ENCODE measurements at places on chromosomes 2 and 18. TPM values are rescaled to one million over a fixed set of nuclear protein-coding genes. Genes with fewer than 3 reads are reported as not detected.

- no peaks in the 10 kb centered on the region for H3K27me3 ChIP-seq
- H3K27ac ChIP-seq = no peak overlapping the region
- no peak overlapping the region for H3K4me3 ChIP-seq
- H3K4me1 ChIP-seq = peaks cover 4% of the 10 kb centered on the region
- peak; percentile 46 for DNase-seq
Measured at GRCh38 chr2:55014962-55015939, 35.0 kb downstream of the RTN4 start.

- no peak for DNase-seq
- peak overlapping the region; percentile 41 for H3K27ac ChIP-seq
- H3K36me3 ChIP-seq = no peaks in the 10 kb centered on the region
- H3K4me1 ChIP-seq = peaks cover 7% of the 10 kb centered on the region
Measured at GRCh38 chr2:65382323-65382722, 50.1 kb downstream of the SPRED2 start.

- DNase-seq = no peak
- H3K4me3 ChIP-seq = no peak overlapping the region
- no peaks in the 10 kb centered on the region for H3K4me1 ChIP-seq
- H3K27ac ChIP-seq = no peak overlapping the region
- no peaks in the 10 kb centered on the region for H3K27me3 ChIP-seq
Measured at GRCh38 chr2:82837588-82838304, 1621.3 kb downstream of the SUCLG1 start.

GRCh38 chr18:59357928-59358327, 1.1 kb downstream of the LMAN1 start:
- H3K27me3 ChIP-seq = no peaks in the 10 kb centered on the region
- peak overlapping the region; percentile 90 for H3K27ac ChIP-seq
- DNase-seq = no peak

- no peak for DNase-seq
- H3K27ac ChIP-seq = no peak within 1 kb of the TSS
- no peak within 1 kb of the TSS for H3K4me3 ChIP-seq
- H3K27me3 ChIP-seq = no peaks in the 10 kb centered on the region
Measured at GRCh38 chr2:113173542-113174375, at the start of gene PSD4. Gene PSD4 (plus strand): TSS chr2:113173971. CDS start chr2:113182457, 8,486 bp downstream.

DNA sequence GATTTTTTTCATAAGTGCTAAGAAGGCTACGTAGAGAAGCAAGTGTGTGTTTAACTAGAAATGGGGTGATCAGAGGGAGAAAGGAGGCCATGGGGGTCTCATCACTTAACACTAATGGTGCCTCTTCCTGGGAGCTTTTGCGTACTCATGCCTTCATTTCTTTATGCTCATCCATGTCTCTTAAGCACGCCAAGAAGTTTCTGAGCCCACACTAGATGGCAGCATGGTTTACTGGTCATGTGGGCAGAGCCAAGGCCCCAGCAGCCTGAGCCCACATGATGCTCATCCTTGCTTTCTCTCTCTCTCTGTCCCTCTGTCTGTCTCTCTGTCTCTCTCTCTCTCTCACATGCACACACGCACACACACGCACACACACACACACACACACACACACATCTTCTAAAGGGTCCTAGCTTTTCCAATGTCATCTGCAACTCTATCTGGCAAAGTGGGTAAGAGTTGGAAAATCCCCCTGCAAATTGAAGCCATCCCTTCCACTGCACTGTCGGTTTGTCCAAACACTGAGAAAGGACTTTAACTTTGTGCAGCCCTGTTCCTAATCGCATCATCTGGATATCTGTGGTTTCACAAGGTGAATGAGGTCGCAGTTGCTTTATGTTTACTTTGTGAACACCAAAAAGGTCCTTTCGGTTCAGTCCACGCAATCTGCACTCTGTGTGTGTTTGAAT, 137.1 kb upstream of the CCDC68 start:
- H3K27ac ChIP-seq = no peak overlapping the region
- no peaks in the 10 kb centered on the region for H3K4me1 ChIP-seq
- H3K4me3 ChIP-seq = no peak overlapping the region
- H3K36me3 ChIP-seq = no peaks in the 10 kb centered on the region
- no peaks in the 10 kb centered on the region for H3K27me3 ChIP-seq

- H3K4me1 ChIP-seq = no peaks in the 10 kb centered on the region
- H3K27me3 ChIP-seq = no peaks in the 10 kb centered on the region
- no peaks in the 10 kb centered on the region for H3K36me3 ChIP-seq
- no peak for DNase-seq
Measured at GRCh38 chr18:10275486-10275885, 178.9 kb upstream of the APCDD1 start.

DNA sequence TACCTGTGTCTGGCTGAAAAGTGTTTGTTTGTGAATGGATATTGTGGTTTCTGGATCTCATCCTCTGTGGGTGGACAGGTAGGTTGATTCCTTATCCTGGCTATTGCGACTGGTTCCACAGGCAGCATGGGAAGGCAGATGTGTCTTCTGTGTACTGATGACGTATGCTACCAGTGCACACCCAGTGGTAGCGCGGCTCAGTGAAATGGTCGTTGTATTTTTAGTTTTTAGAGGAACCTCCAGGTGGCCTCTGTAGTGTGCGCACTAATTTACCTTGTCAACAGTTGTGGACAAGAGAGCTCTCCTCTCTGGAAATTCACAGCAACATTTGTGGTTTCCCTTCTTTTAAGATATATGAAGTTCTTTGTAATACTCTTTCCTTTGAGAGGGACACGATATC, 52.5 kb downstream of the CCDC74A start:
- H3K4me3 ChIP-seq = no peak overlapping the region
- DNase-seq = no peak
- no peaks in the 10 kb centered on the region for H3K27me3 ChIP-seq
- H3K36me3 ChIP-seq = no peaks in the 10 kb centered on the region
- no peak overlapping the region for H3K27ac ChIP-seq

GRCh38 chr2:18927525-18928232, 338.3 kb upstream of the NT5C1B start:
- no peak for DNase-seq
- H3K36me3 ChIP-seq = no peaks in the 10 kb centered on the region
- H3K4me1 ChIP-seq = no peaks in the 10 kb centered on the region
- H3K27me3 ChIP-seq = no peaks in the 10 kb centered on the region

DNA sequence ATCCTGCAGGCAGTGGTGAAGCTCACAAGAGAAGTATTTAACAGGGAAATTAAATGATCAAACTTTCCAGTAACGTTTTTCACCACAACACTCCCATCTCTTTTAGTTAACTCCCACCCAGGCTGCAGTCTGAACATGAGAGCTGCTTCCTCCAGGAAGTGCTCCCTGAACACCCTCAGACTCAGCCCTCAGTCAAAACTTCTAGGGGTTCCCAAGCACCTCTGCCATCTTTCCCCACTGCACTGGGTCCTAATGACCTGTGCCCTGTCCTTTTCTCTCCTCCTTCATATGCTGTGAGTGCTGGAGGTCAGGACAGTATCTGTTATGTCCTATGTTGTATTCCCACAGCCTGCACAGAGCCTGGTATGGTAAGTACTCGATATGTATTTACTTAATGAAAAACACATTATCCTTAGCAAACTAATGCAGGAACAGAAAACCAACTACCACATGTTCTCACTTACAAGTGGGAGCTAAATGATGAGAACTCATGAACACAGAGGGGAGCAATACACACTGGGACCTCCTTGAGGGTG, 49.2 kb upstream of the ASPRV1 start:
- H3K27ac ChIP-seq = no peak overlapping the region
- no peaks in the 10 kb centered on the region for H3K36me3 ChIP-seq
- H3K27me3 ChIP-seq = no peaks in the 10 kb centered on the region
- H3K4me3 ChIP-seq = no peak overlapping the region

DNA sequence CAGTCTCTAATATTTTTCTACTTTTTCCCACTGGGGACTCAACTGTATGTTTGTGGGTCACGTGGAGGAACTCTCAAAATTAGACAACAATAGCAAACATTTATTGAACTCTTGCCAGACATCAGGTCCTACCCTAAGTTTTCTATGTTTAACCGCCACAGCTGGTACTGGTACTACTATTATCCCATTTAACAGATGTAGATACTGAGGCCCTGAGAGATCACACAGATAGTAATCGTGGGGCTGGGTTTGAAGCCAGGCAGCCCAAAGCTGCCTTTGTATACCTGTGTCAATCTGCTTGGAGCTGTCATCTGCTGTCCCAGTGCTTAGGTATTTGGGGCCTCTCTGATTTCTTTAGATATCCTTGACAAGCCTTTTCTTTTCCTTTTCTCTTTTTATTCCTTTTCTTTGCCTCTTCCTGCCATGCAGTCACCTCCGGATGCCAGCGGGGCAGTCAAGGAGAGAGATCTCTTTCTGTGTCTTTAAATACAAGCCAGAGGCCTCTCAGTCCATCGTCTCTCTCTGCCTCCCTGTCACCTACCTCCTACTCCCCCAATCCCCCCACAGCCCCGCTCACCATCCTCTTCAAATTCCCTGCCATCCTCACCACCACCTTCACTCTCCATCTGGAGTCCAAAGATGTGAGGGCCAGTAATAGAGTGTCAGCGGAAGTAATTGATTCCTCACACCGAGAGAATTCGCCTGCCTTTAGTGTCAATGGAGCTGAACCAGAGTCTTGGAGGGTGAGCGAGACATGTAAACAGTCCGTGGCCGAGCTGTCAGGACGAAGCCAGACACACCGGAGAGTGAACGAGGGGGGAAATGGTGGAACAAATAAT, 23.4 kb downstream of the NRP2 start:
- no peak for DNase-seq
- H3K4me3 ChIP-seq = no peak overlapping the region
- H3K27ac ChIP-seq = peak overlapping the region; percentile 98
- no peaks in the 10 kb centered on the region for H3K27me3 ChIP-seq
- no peaks in the 10 kb centered on the region for H3K36me3 ChIP-seq

DNA sequence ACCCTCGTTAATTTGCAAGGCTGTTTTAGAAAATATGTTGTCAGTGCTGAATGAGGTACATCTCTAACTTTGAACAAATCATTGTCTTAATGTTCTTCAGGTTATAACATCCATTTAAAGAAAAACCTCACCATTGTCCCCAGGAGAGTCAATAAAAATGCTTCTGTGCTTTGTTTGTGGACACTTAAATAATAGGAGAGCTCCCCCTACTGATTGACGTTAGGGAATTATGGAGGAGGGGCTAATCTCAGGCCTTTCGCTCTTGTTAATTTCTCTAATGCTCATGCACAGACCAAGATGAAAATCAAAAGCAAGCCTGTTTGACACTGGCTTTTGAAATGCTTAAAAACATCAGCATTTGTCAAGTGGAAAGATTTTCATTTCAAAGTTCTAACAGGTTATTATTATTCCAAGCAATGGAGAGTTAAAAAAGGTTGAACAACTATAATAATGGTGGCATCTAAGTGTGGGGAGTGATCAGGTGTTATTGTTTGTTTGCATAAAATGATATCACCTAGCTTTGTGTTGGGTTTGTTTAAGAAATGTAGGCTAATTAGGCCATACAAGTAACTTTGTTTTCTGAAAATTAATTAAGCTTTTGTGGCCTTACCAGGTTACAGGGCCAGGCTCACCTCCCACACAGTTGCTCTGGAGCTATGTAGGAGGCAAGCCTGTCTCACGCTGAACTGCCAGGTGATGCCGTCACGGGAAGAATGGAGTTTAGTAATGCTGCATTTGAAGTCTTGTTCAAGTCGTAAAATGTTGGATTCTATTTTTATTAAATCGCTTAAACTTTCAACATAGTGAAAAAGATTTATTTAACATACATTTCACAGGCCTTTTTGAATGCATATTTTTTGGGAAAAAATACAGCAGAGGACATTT, 51.7 kb upstream of the SMIM21 start:
- H3K4me3 ChIP-seq = no peak overlapping the region
- H3K27me3 ChIP-seq = no peaks in the 10 kb centered on the region
- no peaks in the 10 kb centered on the region for H3K4me1 ChIP-seq
- no peak overlapping the region for H3K27ac ChIP-seq

GRCh38 chr2:187655001-187655400, 100.8 kb upstream of the TFPI start:
- no peaks in the 10 kb centered on the region for H3K4me1 ChIP-seq
- no peaks in the 10 kb centered on the region for H3K27me3 ChIP-seq
- H3K36me3 ChIP-seq = no peaks in the 10 kb centered on the region
- no peak overlapping the region for H3K4me3 ChIP-seq
- no peak for DNase-seq

GRCh38 chr18:11653521-11653920, 35.5 kb upstream of the GNAL start:
- no peaks in the 10 kb centered on the region for H3K4me1 ChIP-seq
- H3K4me3 ChIP-seq = no peak overlapping the region
- H3K27ac ChIP-seq = no peak overlapping the region
- no peaks in the 10 kb centered on the region for H3K36me3 ChIP-seq

GRCh38 chr2:185668710-185669109, 69.9 kb upstream of the FSIP2 start:
- H3K4me1 ChIP-seq = no peaks in the 10 kb centered on the region
- DNase-seq = no peak
- no peaks in the 10 kb centered on the region for H3K36me3 ChIP-seq
- H3K27me3 ChIP-seq = no peaks in the 10 kb centered on the region

The ACTG2 gene
- 1,273 TPM for total RNA-seq

The GKN1 gene
- total RNA-seq = not detected

The ASB18 gene
- total RNA-seq = not detected

The PSMG2 gene
- total RNA-seq = 69.4 TPM

The CD8A gene
- 1.3 TPM for total RNA-seq

The CNDP1 gene
- total RNA-seq = 0.90 TPM

The MYO5B gene
- total RNA-seq = 14.7 TPM

The FOXD4L1 gene
- not detected for total RNA-seq

The RESP18 gene
- not detected for total RNA-seq

The SLC19A3 gene
- 0.51 TPM for total RNA-seq

The TDRD15 gene
- total RNA-seq = not detected

The C2orf66 gene
- total RNA-seq = not detected

The SH3BP4 gene
- 13.5 TPM for total RNA-seq

The GALNT3 gene
- 17.7 TPM for total RNA-seq

The STARD6 gene
- not detected for total RNA-seq

The FSHR gene
- total RNA-seq = not detected

The PELI1 gene
- 26.2 TPM for total RNA-seq

Data from uterus (tissue), 4 donors.